GM12891 (cell line): ENCODE measurements at places on chromosomes 1 and 21.

GRCh38 chr1:165891111-165891860 lies 63.9 kb downstream of the UCK2 start:
- no peak for DNase-seq

DNA sequence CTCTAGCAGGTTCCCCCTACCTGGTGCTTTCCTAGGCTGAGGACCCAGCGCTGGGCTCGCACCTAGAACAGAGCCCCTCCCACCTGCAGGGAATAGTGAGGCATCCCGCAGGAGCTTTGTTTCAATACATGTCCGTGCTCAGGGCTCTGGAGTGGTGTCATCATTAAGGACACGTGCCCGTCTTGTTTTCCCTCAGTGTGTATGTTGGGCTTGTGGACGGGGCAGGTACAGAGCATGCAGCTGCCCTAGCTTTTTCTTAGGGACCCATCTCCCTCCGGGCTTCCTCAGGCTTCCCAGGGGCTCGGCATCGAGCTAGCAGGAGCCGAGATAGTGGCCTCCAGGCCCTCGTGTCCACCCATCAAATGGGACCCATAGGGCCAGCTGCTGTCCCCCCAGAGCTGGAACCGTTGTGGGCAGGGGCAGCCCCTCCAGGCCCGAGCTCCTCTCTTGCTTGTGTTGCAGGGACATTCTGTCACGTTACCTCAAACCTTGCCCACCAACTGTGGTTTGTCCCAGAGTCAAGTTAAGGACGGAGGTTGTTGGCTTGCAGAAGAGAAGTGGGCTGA lies 3.9 kb downstream of the TMEM201 start:
- no peak for DNase-seq

DNA sequence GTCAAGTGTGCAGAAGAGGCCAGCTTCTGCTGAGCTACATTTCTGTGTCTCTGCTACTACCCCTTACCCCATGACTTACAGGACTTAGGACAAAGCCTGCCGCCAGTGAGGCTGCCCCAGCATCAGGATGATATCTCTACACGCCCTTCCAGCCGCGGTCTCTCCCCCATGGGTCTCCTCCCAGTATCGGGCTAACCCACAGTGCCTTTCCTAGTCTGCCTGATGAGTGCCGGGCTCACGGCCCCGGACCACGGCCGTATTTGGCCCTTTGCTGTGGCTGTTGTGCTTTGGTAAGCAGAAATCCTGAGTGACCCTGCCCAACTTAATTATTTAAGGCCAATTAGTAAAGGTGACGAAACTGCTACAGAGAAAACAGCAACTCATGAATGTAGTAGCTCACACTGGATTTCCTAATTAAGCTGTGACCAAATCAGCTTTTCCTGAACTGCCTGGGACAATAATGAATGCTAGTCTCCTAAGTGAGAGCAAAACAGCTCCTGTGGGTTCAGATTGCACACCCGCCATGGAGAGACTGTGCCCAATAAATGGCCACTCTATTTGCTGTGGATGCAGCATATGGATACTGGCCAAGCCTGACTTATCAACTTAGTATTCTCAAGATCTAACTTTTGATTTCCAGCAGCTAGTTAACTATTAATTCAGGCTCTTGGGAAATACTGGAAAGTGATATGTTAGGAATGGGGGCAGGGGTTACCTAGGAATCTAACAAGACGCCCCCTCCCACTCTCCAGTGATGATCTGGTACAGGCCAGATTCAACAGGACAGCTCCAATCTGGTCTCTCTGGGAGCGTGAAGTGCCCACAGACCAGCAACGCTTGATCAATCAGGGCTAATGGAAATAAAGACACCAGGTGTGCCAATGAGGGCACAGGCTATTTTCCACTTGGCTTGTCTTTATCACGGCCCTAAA lies 123.3 kb upstream of the IFFO2 start:
- no peak for DNase-seq

GRCh38 chr1:175220853-175221556 lies 28.4 kb upstream of the KIAA0040 start:
- no peak for DNase-seq

- no peak for DNase-seq
Observed at GRCh38 chr1:190159146-190159545, 318.5 kb downstream of the BRINP3 start.

- DNase-seq = no peak
Observed at GRCh38 chr1:155831279-155831976, 25.6 kb downstream of the GON4L start.

DNA sequence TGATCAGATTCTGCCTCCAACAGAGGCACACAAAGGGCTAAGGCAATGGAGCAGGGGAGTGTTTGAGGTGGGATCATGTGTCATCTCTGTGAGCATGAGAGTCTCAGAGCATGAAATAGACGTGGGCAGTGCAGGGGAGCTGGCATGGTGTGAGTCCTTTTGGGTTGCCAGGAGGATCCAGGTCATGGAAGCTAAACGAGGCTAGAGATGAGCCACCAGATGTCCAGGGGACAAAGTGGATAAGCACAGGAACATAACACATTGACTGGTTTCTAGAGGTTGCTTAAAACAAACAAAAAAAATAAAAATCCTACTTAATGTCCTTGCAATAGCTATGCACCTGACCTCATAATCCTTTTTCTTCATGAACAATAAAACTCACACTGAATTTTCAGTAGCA lies 254.8 kb upstream of the GREM2 start:
- no peak for DNase-seq

DNA sequence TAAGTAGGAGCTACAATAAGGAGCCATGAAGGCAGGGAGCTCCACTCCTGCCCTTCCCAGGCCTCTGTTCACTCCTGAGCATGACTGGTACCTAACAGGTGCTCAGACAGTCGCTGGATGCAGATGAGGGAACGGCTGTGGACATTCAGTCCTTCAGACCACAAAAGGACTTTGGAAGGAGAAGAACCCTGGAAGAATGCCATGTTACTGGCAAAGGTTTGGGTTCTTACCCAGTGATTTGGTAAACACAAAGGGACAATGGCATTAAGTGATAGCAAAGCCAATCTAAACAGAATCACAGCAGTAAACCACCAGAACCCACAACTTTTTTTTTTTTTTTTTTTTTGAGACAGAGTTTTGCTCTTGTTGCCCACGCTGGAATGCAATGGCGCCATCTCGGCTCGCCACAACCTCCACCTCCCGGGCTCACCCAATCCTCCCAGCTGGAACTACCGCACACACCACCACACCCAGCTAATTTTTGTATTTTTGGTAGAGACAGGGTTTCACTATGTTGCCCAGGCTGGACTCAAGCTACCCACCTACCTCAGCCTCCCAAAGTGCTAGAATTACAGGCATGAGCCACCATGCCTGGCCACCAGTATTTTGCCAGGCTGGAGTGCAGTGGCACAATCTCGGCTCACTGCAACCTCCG lies 7.5 kb upstream of the CBR3 start:
- no peak for DNase-seq

DNA sequence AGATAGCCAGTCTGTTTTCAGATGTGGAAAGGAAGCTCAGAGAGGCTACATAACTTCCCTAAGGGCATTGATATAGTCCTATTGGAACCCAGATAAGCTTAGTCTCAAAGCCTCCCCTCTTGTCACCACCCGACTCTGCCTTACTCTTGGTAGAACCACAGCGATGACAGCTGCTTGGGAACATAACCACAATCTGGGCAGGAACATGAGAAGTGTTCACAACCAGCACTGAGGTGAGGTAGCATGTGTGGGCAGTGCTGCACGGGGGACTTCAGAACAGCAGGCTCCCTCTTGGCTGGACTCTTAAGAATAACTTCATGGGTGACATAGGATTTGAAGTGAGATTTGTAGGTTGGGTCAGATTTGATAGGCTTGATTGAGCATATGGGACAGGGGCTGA lies 9.3 kb upstream of the S100A10 start:
- no peak for DNase-seq
